ENCODE measurements at places on chromosomes 7 and 10.
A peak's percentile ranks its signal among the peaks of the same experiment; 100 is the strongest.

- DNase-seq: no peak
These were observed 109.6 kb upstream of the MTPN start for GRCh38 chr7:136086712-136087111.

DNA sequence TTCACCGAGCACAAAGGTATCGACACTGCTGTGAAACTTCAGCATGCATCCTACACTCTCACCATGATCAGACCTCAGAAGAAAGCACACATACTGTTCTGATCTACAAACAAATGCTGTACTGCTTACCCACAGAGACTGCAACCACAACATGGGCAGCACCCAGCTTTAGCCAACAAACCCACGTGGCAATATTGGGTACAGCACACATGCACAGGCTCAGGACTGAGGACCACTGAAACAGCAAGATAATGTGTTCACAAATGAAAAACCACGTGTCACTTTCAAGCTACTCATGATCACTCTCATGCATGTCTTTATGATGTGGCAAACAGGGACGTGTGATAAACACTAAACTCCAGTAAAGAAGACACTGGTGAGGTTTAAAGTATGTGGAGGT lies 119.3 kb upstream of the PTN start:
- DNase-seq: no peak

- DNase-seq: no peak
These were observed 270.7 kb upstream of the IGFBP3 start for GRCh38 chr7:46191776-46192175.

- no peak for DNase-seq
These were observed 49.2 kb upstream of the MGMT start for GRCh38 chr10:129417870-129418269.

- no peak for DNase-seq
These were observed 40.2 kb downstream of the GPR85 start for GRCh38 chr7:113046453-113046852.

DNA sequence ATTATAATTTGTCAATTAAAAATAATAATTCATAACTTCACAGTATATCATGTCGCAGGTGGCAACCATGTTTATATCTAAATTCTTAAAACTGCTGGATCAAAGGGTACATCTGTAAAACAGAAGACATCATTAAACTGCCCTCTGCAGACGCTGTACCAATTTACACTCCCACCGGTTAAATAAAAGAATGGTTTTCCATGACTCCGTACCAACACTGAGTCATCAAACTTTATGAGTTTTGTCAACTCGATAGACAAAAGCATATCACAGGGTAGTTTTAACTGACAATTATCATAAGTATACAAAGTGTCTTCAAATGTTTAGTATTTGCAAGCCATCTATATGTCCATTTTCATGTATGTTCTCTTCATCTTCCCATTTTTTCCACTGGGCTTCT lies 5.7 kb upstream of the GSTK1 start:
- no peak for DNase-seq

DNA sequence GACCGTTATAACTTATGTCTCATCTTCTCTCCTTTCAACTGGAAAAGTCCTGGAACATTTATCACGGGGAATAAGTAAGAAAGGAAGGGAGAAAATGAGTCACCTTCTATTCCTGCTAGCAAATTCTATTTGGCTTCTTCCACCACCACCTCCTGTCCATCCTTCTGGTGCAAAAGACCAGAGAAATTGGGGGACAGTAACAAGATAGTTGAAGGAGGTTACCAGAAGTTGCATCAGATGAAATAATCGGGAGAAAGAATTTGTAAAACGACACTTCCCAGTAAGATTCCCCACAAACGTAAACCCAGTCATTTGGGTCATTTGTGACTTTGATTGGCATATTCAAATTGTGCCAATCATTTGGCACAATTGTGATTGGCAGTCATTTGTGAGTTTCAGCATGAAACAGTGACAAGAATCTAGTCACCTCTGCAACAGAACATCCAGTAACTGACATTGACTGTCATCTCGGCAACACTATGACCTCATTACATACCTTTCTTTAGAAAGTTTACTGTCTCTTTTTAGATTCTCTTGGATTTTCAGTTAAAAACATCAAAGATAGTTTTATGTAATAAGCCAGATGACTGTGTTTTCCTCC lies 51.3 kb upstream of the PIK3CG start:
- no peak for DNase-seq

DNA sequence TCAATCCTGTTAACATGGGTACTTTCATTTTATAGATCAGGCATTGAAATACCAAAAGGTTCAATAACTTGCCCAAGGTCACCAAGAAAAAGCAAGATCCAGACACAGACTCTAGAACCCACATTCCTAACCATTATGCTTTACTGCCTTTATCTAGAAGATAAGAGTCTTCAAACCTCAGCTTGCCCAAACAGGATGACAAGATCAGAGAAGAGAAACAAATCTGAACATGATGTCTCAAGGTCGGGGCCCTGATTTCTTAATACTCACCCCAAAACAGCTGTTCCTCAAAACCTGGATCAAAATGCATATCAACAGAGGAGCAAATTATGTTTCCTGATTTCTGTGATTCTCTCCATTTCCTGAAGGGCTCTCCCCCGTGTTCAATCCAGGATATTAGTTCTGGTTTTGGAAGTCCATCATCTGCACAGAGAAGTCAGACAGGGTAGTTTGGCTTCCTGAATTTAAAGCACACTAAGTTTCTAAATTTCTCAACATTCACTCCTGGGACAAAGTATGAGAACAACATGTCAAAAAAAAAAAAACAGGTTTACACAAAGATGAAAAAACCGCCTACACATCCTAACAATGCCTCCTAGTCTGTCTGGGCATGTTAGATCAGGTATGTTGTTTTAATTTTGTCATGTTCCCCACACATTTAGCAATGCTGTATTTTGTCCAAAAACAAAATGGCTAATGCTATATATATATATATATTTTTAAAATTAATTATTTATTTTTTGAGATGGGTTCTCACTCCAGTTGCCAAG lies 16.2 kb downstream of the ZNF786 start:
- no peak for DNase-seq

GRCh38 chr10:61076572-61077114 lies 132.7 kb upstream of the RHOBTB1 start:
- DNase-seq: no peak

GRCh38 chr10:123160311-123160980 lies 6.2 kb downstream of the BUB3 start:
- DNase-seq: no peak

- DNase-seq: no peak
These were observed 53.1 kb upstream of the KDM7A start for GRCh38 chr7:140229591-140230515.

- DNase-seq: no peak
These were observed 147.3 kb downstream of the ZMYND11 start for GRCh38 chr10:282294-283139.

DNA sequence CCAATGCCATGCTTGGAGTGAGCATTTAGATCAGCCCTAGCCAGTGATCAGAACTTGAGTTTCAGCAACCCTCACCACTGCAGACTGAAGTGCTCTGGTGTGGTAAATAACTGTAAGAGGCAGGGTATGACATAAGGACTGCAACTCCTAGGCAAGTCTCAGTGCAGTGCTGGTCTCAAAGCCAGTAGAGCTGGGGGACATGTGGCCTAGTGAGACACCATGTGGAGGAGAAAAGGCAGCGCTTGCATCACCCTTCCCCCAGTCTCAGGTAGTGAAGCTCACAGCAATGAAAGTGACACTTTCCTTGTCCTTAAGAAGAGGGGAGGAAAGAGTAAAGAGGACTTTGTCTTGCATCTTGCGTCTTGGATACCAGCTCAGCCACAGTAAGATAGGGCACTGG lies 386.8 kb upstream of the POT1 start:
- peak; percentile 49 for DNase-seq

GRCh38 chr7:129480674-129481363 lies 21.5 kb upstream of the SMKR1 start:
- no peak for DNase-seq

- no peak for DNase-seq
These were observed 92.2 kb downstream of the GATA3 start for GRCh38 chr10:8146650-8147049.

- DNase-seq: no peak
These were observed 759 bp downstream of the DNAJB12 start for GRCh38 chr10:72353965-72354355.

GRCh38 chr10:101780818-101781654 lies 2.2 kb downstream of the NPM3 start:
- DNase-seq: peak; percentile 8

DNA sequence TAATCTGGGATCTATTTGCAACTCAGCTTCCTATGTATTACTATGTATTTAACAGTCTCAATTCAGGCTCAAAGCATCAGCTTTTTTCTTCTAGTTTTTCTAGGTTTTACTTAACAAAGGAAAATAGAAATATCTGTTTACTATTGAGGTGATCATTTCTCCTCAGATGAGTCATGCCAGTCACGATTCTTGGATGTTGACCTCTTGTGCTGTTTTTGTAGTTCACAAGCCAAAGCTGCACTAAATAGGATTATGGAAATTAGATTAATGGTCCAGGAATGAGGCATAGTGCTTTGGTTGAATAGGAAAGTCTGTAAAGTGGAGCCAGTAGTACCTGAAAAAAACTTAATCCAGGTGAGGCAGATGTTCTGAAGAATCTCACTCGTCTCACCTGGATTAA lies 198.3 kb upstream of the KAT6B start:
- no peak for DNase-seq
